ENCODE measurements at places on chromosomes 16 and 17.

DNA sequence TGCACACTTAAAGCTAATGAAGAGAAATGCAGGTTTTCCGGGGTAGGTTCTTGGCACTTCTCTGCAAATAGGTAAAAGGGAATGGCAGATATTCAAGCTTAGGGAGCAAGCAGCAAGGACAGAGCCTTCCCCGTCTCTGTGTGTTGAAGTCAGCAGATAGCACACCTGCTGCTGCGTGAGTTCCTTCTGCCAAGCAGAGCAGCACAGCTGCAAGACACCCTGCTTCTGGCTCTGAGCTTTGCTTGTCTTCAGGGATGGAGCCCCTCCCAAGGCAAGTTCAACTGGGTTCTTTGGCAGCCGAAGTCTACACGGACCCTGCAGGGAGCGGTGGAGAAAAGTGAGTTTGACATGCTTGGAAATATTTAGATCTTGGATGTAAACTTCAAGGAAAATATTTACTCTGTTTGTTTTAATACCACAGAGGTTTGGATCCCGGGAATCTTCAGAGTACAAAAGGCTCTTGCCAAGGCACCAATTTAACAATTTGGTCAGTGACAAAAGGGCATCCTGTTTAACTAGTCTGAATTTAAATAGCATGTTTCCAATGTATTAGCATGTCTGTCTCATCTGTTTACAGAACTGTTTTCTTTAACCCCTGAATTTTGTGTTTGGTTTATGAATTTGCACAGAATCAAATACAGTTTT is 113.4 kb upstream of the KCNJ16 start:
- no peak for DNase-seq

DNA sequence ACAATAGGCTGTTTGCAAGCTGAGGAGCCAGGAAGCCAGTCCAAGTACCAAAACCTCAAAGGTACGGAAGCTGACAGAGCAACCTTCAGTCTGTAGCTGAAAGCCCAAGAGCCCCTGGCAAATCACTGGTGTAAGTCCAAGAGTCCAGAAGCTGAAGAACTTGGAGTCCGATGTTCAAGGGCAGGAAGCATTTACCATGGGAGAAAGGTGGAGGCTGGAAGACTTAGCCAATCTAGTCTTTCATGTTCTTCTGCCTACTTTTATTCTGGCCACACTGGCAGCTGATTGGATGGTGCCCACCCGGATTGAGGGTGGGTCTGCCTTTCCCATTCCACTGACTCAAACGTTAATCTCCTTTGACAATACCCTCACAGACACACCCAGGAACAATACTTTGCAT is 15.3 kb downstream of the CD300LB start:
- no peak for DNase-seq

DNA sequence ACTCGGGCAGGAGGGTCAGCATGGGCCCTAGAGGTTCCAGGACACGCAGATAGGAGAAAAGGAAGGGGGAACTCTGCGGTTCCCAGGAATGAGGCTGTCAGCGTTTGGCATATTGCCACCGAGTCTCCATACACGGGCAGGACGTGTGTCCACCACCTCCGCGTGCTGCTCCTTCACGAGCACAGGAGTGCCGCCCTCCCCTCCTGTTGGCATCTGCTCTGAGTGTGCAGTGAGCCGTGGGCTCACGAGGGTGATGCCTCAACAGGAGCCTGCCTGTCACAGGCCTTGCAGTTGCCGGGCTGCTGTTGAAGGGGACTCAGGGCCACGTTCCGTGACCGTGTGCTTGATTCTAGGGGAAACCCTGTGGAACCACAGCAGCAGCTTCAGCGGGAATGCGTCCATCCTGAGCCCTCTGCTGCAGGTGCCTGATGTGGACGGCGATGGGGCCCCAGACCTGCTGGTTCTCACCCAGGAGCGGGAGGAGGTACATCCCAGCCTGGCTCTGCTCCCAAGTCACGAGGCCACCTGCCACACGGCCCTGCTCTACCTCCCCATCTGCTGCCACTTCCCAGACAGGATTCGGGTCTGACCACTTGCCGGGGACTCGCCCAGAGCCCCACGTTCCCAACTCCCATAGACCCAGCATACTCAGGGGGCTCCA is 14.6 kb downstream of the RGS11 start:
- DNase-seq: no peak

DNA sequence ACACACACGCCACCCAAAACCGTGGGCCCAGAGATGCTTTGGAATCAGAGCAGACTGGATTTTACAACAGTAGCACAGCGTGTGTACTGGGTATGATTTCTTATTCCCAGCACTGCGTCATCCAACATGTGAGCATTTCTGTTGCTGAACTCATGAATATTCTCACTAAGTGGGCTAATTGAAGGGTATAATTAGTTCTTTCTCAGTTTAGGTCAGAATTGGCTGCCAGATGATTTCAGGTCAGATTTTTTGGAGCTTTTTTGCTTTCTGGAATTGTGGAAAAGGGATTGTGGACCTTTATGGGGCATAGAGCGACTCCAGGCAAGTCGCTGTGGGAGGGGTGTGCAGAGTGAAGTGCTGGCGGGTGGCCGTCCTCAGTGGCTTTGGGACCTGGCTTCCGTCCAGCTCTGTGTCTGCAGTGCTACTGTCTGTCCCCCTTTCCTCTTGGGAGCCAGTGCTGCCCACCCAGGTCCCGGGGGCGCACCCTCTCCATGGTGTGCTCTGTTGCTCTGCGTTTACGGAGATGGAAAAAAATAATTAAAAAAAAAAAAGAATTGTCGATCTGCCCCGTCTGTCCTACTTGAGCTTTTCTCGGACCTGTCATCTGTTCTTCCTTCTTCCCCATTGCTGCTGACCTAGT is 25.0 kb downstream of the FOXK2 start:
- no peak for DNase-seq

- DNase-seq: no peak
These were observed 8.1 kb downstream of the GPRC5B start for GRCh38 chr16:19876501-19877059.

DNA sequence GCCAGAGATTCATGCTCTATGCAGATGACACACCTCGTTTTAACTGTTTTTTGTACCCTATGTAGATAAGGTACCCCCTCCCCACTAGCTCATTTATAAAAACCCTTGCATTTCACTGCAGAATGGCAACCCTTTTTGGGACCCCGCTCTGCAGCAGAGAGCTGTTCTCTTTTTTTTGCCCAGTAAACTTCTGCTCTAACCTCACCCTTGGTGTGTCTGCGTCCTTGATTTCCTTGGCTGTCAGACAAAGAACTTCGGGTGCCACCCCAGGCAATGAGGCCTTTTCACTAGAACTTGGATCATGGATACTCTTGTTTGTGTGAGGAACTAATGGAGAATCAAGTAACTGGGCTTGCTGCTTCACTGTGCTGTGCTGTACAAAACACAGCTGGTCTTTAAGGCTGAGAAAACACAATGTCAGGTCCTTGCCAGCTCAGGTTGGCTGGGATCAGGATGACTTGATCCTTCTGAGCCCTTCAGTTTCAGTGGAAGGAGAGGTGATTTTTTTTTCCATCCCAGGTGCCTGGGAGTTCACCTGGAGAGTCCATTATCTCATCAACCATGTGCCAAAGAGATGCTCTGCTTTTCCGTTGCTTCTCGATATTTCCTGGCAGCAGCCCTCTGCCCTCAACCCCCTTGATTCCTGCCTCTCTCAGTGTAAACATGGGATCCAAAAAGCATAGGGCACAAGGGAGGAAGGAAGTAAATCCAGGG is 133.2 kb upstream of the FAM20A start:
- no peak for DNase-seq

DNA sequence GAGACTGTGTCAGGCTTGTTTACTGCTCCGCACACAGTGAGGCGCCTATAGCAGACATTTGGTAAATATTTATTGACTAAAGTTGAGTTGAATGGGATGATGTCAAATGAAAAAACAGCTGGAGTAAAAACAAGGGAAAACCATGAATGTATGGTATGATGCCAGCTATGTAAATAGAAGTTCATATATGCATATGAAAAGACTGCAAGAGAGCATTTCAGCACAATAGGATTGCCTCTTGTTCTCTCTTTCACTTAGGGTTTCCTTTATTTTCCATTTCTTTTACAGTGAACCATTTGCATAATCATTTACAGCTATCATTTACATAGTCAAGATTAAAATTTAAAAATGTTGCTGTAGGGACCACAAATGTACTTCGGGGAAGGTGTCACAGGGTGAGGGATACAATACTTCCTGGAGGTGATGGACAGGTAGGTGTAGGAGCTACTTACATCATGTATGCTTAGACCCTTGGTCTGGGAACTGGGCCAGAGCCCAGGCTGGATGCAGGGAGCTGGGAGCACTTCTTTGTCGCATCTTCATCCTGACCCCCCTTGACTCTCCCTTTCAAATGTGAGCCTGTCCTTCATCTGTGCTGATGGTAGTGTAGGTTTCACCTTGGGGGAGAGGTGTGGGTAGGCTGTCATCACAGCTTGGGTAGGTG is 113.3 kb downstream of the UTP18 start:
- no peak for DNase-seq

DNA sequence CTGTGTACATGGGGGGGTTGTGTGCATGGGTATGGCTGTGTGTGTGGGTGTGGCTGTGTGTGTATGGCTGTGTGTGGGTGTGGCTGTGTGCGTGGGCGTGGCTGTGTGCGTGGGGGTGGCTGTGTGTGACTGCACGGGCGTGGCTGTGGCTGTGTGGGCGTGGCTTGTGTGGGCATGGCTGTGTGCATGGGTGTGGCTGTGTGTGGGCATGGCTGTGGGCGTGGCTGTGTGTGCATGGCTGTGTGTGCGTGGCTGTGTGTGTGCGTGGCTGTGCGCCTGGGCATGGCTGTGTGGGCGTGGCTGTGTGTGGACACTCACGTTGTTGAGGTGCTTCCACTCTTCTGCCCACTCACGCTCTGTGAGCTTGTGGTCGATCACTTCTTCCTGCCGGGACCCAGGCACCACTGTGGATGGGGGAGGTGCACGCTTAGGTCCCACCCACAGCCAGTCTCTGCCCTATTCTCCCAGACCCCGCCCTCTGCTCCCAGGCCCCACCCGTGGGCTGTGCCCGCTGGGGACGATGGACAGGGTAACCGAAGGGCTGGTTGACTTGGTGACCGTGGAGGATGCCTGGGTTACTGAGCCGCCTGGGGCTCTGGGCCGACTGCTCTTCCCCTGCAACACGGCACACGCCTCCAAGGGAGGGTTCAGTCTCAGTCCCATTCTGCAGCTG is 16.0 kb upstream of the PABPN1L start:
- DNase-seq: no peak

DNA sequence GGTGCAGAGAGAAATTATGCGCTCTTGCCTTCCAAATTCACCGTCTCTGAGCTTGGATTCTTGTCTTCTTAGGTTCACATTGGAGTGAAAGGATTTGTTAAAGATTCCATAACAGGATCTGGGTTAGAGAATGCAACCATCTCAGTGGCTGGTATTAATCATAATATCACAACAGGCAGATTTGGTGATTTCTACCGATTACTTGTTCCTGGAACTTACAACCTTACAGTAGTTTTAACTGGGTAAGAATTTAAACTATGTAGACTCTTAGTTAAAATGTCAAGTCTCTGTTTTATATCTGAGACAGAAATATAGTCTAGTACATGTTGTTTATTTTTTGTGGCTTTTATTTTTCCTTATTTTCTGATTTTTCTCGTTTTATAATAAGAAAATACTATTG is 42.9 kb downstream of the CPD start:
- no peak for DNase-seq

DNA sequence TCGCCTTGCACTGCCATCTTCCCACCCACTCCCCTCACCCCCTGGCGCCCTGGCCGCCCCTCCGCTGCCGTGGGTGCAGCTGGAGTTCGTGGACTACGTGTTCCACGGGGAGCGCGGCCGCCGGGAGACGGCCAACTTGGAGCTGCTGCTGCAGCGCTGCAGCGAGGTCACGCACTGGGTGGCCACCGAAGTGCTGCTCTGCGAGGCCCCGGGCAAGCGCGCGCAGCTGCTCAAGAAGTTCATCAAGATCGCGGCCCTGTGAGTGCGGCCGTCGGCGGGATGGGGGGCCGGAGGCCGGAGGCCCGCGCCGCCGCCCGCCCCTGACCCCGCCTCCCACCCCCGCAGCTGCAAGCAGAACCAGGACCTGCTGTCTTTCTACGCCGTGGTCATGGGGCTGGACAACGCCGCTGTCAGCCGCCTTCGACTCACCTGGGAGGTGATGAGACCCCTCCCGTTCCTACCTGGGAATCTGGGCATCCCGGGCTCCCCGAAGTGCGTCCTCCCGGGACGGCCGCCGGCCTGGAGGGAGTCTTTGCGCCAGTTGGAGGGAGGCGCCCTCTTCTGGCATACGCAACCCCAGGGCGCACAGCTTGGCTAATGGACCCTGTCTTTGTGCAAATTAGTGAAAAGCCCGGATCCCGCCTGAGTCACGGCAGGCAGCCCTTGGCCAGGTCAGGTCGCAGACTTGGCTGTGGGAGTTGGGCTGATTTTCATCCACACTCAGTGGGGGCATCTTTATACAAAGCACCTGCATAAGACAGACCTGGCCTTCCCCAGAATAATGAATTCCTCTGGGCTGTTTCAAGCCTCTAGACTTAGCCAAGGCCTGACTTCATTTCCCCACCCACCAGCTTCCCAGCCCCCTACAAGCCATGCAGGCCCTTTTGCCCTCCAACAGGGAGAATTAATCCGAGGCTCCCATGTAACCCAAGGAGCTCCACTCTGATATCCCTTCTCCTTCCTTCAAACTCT is 14.3 kb downstream of the RAPGEFL1 start:
- peak; percentile 41 for DNase-seq

Measured in NCI-H2107 (cell line).